ENCODE measurements at places on chromosomes 11 and 22. TPM values are rescaled to one million over a fixed set of nuclear protein-coding genes. Genes with fewer than 3 reads are reported as not detected.

DNA sequence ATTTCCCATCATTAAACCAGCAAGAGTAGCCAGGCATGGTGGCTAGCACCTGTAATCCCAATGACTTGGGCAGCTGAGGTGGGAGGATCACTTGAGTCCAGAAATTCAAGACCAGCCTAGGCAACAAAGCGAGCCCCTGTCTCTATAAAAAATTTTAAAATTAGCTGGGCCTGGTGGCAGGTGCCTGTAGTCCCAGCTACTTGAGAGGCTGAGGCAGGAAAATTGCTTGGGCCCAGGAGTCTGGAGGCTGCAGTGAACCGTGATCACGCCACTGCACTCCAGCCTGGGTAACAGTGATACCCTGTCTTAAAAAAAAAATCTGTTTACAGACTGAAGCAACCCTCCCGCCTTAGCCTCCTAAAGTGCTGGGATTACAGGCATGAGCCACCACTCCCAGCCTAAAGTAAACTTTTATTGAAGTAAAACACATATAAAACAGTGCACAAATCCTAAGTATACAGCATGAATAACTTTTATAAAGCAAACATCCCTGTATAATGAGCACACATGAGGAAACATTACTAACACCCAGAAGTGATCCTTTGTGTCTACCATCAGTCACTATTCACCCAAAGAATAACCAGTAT is 12.6 kb downstream of the UCP3 start:
- no peak for DNase-seq

The RASD2 gene
- 0.09 TPM for total RNA-seq

The FREY1 gene
- 1.5 TPM for total RNA-seq

- DNase-seq, result no peak
Measured at GRCh38 chr22:18068381-18068988, 9.3 kb upstream of the PEX26 start.

GRCh38 chr11:1763336-1763795 is 361 bp downstream of the CTSD start:
- DNase-seq, result no peak

GRCh38 chr22:45263463-45264269 is 21.1 kb upstream of the UPK3A start:
- DNase-seq, result peak; percentile 21

The C11orf52 gene
- not detected for total RNA-seq

GRCh38 chr22:24873226-24873625 is 67.2 kb downstream of the SGSM1 start:
- DNase-seq, result no peak

DNA sequence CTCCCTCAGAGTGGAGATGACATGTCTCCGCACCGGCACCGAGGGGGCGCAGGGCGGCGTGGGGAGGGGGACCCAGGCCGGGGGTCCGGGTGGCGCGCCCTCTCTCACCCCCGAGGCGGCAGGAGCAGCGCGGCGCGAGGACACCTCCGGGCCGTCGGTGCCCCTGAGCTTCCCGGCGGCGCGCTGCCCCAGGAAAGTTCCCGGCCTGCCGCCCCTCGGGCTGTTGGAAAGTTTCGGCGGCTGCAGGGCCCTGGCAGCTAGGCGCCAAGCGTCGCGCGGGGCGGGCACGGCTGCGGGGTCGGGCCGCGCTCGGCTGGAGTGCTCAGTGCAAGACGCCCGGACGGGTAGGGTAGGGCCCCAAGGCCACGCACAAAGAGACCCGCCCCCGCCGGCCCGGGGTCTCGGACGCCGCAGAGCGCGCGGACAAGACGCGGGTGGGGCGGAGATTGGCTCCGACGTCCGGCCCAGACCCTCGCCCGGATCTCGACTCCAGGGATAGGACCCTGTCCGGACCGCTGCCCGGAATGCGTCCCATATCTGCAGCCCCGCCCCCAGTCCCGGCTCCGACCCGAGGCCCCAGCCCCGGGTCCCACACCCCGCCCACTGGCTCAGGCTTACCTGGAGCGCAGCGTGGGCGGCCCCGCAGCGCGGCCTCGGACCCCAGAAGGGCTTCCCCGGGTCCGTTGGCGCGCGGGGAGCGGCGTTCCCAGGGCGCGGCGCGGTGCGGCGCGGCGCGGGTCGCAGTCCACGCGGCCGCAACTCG is 471 bp downstream of the ARVCF start:
- peak; percentile 39 for DNase-seq

- no peak for DNase-seq
Measured at GRCh38 chr11:78010755-78011154, 12.3 kb downstream of the KCTD14 start.

GRCh38 chr11:1557051-1557884 is 14.8 kb downstream of the DUSP8 start:
- DNase-seq, result no peak

The KCTD21 gene
- 9.0 TPM for total RNA-seq

- DNase-seq, result peak; percentile 13
Measured at GRCh38 chr11:33500861-33501479, 199.7 kb downstream of the C11orf91 start.

DNA sequence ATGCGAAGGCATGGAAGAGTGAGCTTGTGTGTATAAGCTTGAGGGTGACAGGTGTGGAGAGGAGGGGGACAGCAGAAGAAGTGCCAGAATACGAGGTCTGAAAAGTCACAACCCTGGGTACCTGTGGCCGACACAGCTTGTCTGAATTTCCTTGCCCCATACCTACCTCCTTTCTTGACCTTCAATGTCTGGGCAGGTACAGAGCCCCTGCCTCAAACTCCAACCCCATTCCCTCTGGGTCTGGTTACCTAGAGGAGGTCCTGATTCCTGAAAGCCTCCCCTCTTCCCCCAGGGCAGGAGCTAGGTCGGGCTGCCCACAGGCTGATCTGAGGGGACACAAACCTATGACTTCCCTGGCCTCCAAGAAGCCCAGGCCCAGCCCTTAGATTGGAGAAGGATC is 36.6 kb upstream of the FCHSD2 start:
- DNase-seq, result no peak

- DNase-seq, result no peak
Measured at GRCh38 chr11:44945666-44946065, 5.0 kb downstream of the TP53I11 start.

DNA sequence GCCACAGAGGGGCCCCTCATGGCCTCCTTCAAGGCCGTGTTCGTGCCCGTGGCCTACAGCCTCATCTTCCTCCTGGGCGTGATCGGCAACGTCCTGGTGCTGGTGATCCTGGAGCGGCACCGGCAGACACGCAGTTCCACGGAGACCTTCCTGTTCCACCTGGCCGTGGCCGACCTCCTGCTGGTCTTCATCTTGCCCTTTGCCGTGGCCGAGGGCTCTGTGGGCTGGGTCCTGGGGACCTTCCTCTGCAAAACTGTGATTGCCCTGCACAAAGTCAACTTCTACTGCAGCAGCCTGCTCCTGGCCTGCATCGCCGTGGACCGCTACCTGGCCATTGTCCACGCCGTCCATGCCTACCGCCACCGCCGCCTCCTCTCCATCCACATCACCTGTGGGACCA is 10.0 kb downstream of the CXCR5 start:
- DNase-seq, result no peak

DNA sequence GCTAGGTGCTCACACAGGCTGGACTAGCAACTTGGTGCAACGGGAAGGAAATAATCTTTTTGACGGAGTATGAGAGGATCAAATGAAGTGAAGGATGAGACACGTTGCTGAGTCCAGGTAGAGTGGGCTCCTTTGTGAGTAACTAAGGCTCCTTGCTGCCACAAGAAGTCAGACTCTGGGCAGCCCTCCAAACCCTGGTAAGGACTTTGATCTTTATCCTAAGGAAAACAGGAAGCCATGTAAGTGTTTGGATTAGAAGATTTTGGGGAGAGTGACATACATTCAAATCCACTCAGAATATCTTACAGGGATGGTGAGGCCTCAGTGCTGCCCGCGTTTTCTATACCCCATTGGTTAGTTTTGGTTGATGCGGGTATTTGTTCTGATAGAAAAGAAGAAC is 155.9 kb upstream of the RAG2 start:
- DNase-seq, result no peak

The VWA5A gene
- 8.6 TPM for total RNA-seq

The CARD18 gene
- not detected for total RNA-seq

GRCh38 chr11:65741185-65741584 is 20.6 kb upstream of the RNASEH2C start:
- no peak for DNase-seq

- peak; percentile 23 for DNase-seq
Measured at GRCh38 chr11:57131080-57131790, 50.5 kb upstream of the LRRC55 start.

The CCDC116 gene
- 0.33 TPM for total RNA-seq

- DNase-seq, result no peak
Measured at GRCh38 chr11:37500425-37500824, 902.4 kb upstream of the RAG2 start.

DNA sequence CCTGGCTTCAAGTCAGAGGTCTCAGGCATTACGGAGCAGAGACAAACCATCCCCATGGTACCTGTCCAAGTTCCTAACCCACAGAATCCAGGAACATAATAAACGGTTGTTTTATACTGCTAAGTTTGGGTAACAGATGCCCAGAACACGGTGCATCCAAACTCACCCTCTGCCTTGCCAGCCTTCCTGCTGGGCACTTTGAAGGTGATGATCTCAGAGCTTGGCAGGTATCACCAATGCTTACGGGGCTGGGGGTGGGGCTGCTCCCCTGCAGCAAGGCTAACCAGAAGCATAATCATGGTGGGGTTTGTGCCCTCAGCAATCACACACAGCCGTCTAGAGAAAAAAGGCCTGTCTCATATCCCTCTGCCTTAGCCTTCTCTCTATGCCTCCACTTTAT is 27.1 kb downstream of the DKK3 start:
- no peak for DNase-seq

- DNase-seq, result no peak
Measured at GRCh38 chr11:114243461-114244372, 52.5 kb upstream of the NNMT start.

The ZFTA gene
- total RNA-seq, result 1.5 TPM

GRCh38 chr11:35085531-35086165 is 53.3 kb upstream of the CD44 start:
- DNase-seq, result no peak

The P2RY6 gene
- total RNA-seq, result not detected

The ISX gene
- total RNA-seq, result not detected

The TRIM48 gene
- total RNA-seq, result not detected

The C11orf65 gene
- 3.4 TPM for total RNA-seq

All from activated CD4-positive, alpha-beta T cell treated with anti-CD3 and anti-CD28 coated beads for 36 hours (primary cell).